Jurkat, Clone E6-1 (cell line): ENCODE measurements at places on chromosomes 7 and 10.

DNA sequence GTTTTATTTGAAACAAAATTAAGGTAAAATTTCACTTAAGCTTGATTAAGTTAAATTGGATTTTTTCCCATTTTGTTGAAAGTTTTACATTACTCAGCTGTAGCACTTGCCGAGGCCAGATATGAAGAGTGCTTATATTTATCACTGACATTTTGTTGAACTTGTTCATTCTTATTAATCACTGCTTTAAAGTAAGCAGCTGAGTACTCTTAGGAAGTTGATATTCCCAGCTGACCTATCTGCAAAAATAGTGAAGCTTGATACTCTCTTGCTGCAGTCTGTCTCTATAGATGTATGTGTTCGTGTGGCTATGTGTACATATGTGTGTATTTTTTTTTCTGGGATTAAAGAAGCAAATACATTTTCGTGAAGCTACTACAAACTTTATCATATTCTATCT, 150.0 kb downstream of the SKAP2 start:
- no peak for DNase-seq

GRCh38 chr7:139340808-139341057, 404 bp upstream of the FMC1 start:
- DNase-seq: no peak

- no peak for DNase-seq
These were observed 434.9 kb upstream of the KLF6 start for GRCh38 chr10:4219901-4220300.

GRCh38 chr7:159083001-159083697, 61.5 kb downstream of the VIPR2 start:
- DNase-seq: no peak

DNA sequence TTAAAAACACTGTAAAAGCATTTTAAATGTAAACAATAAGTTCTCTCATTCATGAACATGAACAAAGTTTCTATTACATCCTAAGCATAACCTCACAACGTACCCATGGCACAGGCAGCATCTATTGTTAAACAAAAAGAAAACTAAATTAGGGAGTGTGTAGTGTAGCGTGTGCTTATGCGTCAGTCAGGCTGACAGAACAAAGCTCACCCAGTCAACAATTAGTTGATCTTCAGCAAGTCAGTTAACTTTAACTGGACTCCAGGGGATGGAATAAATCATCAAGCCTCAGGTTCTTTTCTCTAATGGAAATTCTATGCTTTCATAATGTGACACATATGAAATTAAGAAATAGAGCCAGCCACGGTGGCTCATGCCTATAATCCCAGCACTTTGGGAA, 91.6 kb upstream of the ODAD2 start:
- DNase-seq: no peak

GRCh38 chr10:119655566-119656001, 4.4 kb downstream of the BAG3 start:
- DNase-seq: peak; percentile 74

GRCh38 chr7:74030861-74031260, 2.9 kb downstream of the ELN start:
- no peak for DNase-seq

GRCh38 chr7:43465581-43466554, 117.0 kb upstream of the STK17A start:
- peak; percentile 55 for DNase-seq

- no peak for DNase-seq
These were observed 29.1 kb downstream of the FAS start for GRCh38 chr10:89019569-89020327.

- no peak for DNase-seq
These were observed 133.3 kb downstream of the EXOC4 start for GRCh38 chr7:133386205-133386604.

DNA sequence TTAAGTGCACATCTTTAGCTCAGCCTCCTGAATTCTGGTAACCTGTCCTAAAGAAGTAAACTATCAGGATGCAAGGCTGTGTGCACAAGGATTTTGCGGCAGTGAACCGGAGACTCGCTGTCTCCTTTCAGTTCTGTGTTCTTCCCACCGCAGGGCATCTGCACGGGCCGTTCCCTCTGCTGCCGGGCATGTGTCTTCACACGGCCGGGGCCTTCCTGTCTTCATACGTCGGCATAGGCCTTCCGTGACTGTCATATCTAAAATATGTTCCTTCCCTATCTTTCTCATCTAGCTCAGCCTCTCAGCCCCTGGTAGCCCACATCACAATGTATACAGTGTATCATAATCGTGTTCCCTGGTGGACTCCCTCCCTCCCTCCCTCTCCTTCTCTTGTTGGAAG, 16.4 kb downstream of the PALD1 start:
- no peak for DNase-seq

- DNase-seq: no peak
These were observed 157.0 kb downstream of the BMPER start for GRCh38 chr7:34062341-34062740.

DNA sequence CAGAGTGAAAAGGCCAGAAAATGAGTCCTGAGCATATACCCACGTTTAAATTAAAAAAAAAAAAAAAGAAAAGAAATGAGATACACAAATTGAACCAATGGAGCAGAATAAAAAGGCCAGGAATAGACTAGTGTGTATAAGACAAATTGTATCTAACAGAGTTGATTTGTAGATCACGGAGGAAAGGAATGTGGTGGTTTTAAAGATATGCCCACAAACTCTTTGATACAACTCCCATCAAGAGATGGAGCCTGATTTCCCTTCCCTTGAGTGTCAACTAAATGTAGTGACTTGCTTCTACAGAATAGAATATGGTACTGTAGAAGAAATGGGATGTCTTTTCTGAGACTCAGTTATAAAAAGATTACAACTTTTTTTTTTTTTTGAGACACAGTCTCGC, 10.4 kb downstream of the SYPL1 start:
- DNase-seq: peak; percentile 68

GRCh38 chr10:12957081-12957480, 44.4 kb downstream of the CCDC3 start:
- no peak for DNase-seq

GRCh38 chr7:113321201-113321600, 202.8 kb upstream of the SMIM30 start:
- DNase-seq: no peak

DNA sequence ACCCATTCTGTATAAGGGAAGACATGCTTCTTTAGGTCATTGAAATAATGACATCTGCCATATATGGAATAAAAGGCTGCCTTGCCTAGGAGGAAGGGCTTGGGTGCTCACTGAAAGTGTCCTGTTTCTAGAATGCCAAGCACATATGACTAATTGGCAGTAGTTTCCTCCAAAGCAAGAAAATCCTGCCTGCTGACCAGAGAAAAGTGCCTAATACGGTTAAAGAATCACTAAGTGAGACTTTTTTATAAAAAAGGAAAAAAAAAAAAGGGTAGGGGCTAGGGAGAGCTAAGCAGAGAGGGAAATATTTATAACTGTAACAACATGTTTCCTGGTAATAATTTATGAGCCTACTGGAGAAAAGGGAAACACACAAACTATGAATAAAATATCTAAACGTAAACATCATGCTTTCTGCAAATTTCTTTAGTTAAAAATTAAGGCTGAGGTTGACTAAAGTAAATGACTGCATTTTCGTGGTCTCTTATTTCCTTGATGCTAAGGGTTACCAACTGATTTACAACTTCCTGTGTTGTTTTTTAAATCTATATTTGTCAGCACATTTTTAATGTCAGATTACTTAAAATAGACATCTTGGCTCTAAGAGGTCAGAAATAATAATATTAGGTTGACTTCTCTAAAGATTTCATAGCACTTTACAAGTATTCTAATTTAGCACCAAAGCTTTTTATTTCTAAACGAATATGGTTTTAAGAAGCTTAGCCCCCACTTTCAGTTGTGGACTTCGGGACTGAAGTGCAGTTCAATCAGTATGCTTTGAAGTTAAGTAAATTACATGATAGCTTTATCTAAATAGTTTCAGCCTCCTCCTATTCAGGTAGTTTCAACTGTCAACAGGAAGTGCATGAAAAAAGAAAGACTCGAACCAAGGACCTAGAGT, 89.6 kb downstream of the CABCOCO1 start:
- peak; percentile 76 for DNase-seq

DNA sequence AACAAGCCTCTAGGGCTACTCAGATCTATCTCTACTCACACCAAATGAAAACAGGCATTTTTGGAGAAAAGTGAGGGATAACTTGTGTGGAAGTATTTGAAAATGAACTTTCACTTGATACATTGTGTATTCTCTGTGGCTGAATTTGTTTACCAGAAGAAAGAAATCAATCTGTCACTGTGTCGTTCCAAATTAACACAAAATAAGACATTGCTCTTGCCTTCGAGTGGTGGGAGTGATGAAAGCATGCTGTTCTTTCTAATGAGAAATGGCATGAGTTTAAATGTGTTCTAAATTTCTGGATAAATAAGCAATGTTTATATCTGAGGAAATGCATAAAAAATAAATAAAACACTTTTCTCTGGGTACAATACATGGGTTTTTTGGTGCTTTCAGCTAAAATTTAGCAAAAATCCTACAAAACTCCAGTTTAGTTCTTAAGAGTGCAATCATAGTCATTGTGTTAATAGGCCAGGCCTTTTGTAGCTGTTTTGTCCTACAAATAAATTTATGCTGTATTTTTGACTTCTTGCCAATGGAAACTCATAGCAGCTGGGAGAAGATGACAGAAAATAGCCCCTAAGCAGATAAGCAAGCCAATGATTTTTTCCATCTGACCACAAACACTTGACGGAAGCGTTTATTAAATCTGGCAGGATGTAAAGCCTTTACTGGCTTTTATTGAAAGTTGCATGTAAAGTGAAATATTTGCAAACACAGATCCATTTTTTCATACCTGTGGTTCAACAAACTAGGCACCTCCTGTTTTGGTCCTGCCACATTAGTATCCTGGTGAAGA, 1064.1 kb upstream of the GHITM start:
- DNase-seq: no peak

DNA sequence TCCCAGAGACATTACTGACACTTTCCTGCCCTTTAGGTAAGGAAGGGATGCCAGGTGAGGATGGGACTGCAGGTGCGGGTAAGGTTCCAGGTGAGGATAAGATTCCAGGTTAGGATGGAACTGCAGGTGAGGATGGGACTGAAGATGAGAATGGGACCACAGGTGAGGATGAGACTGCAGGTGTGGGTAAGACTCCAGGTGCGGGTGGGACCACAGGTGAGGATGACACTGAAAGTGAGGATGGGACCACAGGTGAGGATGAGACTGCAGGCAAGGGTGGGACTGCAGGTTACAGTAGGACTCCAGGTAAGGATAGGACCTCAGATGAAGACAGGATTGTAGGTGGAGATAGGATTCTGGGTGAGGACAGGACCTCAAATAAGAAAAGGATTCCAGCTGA, 322.3 kb downstream of the WDR37 start:
- DNase-seq: no peak
